ENCODE measurements at places on chromosomes 5 and 9.

DNA sequence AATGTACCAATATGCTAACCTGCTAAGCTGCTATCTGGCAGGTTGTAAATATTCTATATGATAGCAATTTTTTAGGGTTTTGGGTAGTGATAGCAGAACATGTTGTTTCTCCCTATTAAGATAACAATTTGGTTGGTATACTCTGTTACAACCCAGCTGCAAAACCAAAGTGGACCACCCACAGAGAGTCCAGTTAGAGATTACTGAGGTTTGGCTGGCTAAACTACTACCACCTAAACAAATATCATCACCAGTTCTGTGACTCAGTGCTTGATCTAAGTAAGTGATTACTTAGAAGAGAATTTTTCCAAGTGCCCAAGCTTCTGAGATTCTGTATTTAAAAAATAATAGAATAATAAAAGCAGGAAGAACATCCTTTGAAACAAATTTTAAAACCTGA is 72.3 kb downstream of the XRCC4 start:
- DNase-seq, result no peak

DNA sequence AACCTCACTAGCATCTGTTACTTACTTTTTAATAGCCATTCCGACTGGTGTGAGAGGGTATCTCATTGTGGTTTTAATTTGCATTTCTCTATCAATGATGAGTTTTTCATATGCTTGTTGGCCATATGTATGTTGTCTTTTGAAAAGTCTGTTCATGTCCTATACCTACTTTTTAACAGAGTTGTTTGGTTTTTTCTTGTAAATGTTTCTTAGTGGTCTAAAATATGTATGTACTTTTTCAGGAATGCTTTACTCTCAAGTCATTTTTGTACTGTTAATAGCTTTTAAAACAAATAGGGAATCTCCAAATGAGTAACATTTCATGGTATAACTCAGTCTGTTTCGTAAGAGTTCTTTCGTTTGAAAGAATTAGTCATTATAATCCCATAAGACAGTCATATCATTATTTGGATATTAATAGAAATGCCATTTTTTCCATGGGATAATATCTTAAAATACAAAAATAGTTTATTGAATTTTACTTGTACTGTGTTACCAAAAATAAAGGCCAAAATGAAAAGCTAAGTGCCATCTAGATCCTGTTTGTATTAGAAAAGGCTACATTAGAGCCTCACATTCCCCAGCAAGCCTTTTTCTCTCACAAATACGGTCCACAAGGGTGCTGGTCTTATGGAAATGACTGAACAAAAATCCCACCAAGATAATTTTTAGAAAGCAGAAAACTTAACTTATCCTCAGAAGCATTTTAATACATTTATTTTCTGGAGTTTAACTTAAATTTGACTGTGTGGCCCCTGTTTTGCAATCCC is 247.7 kb downstream of the PJA2 start:
- DNase-seq, result no peak

- DNase-seq, result no peak
Measured at GRCh38 chr5:151750121-151750520, 8.3 kb downstream of the ATOX1 start.

- DNase-seq, result no peak
Measured at GRCh38 chr9:86349271-86349670, 4.9 kb downstream of the TUT7 start.

DNA sequence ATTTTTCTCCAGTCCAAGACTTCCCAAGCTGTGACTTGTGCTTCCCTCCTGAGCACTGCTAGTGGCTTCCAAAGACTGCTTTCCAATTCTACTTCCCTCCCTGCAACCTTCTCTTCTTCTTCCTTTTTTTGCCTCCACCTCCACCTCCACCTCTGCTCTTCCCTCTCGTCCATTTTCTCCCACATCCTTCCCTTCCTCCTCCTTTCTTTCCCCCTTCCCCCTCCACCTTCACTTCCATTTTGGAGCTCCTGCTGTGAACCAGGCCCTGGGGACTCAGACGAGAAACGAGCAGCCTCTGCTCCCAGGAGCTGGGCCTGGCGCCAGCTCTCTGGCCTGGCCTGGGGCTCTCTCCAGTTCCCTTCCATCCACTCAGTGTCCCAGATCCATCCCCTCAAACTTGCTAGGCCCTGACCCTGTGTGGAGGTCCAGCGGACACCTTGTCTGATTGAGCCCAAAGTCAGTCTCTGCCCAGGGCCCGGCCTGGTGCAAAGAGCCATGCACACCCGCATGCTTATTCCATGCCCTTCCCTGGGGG is 5.6 kb downstream of the GADD45G start:
- no peak for DNase-seq

DNA sequence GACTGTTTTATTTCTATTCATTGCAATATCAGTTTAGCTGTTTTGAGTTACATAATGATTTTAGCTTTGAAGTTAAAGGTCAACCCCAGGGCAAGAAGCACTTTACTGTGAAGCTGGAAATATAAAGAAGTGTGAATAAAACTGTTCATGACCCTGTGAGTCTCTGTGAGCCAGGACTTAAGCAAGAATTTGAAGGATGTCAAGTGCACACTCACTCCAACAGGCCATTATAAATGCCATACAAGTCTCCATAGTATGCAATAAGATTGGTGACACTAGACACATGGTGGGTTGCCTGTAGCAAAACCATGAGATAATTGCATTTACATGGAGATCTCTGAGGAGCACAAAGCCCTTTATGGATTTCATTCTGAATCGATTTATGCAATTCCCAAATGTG is 318.7 kb upstream of the ITGA1 start:
- no peak for DNase-seq

GRCh38 chr9:129352146-129352865 is 174.2 kb upstream of the IER5L start:
- DNase-seq, result no peak

GRCh38 chr5:61332358-61332749 is 296 bp downstream of the ZSWIM6 start:
- DNase-seq, result no peak

DNA sequence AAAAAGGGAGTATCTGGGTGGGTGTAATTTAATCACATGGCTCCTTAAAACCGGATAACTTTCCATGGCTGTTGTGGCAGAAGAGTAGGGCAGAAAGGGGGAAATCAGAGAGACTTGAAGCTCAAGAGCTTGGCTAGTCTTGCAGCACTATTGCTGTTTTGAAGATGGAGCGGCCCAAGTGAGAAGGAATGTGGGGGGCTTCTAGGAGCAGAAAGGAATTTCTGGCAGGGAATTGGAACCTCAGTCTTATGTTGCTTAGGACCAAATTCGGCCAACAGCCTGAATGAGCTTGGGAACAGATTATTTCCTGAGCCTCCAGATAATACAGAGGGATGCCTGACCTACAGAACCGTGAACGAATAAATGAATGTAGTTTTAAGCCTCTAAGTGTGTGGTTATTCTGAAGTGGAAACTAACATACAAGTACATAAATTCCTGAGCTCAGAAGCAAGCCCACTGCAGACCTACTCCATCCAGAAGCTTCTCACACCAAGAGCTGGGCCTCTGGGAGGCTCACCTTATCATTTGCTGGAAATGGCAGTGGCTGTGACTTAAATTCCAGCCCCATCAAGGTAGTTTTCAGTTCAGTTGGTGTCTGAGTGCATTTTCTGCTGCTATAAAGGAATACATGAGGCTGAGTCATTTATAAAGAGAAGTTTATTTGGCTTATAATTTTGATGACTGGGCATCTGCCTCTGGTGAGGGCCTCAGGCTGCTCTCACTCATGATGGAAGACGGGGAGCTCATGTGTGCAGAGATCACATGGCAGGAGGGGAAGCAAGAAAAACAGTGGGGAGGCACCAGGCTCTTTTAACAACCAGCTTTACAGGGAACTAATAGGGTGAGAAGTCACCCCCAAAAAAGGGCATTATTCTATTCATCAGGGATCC is 15.3 kb upstream of the TMEM174 start:
- DNase-seq, result no peak

DNA sequence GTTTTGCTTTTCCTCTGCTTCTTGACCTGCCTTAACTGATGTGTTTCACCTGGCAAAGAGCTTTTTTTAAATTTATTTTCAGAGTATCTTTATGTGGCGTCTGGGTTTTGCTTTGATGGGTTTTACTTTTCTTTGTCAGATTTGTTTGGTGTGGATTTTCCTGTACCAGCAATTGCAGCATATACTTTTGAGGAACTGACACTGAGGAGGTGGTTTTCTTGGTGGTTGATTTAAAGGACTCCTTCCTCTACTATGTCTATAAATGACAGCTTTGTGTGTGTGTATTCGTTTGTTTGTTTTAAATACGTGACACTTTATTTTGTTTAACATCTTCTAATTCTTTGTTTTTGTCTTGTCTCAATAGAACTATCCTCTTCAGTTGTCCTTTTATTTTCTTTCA is 1071.9 kb upstream of the ARRDC3 start:
- DNase-seq, result no peak

GRCh38 chr9:21266733-21267484 is 27.1 kb upstream of the IFNA14 start:
- no peak for DNase-seq

GRCh38 chr9:13165956-13166355 is 113.5 kb downstream of the MPDZ start:
- no peak for DNase-seq

- DNase-seq, result no peak
Measured at GRCh38 chr9:19720377-19720776, 68.5 kb downstream of the SLC24A2 start.

GRCh38 chr5:147711019-147711418 is 71.5 kb downstream of the JAKMIP2 start:
- no peak for DNase-seq

GRCh38 chr5:1461396-1461795 is 16.2 kb upstream of the SLC6A3 start:
- no peak for DNase-seq

DNA sequence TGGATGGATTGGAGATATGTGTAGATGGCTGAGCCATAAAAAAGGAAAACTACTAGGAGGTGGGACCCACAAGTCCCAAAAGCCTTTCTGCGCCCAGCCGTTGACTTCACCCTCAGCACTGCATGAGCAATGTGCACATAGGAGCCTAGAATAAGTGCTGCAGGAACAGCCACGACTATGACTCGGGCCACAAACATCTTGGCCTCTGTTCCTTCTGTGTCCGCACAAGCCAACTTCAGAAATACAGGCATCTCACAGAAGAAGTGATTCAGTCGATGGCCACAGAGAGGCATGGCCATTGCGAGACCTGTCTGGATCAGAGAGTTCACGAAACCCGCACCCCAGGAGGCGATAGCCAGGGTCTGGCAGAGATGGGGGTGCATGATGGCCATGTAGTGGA is 587 bp downstream of the OR2Y1 start:
- no peak for DNase-seq

GRCh38 chr9:68476847-68477246 is 63.8 kb downstream of the TMEM252 start:
- DNase-seq, result no peak

- DNase-seq, result no peak
Measured at GRCh38 chr9:5509573-5509972, 758 bp upstream of the PDCD1LG2 start.

DNA sequence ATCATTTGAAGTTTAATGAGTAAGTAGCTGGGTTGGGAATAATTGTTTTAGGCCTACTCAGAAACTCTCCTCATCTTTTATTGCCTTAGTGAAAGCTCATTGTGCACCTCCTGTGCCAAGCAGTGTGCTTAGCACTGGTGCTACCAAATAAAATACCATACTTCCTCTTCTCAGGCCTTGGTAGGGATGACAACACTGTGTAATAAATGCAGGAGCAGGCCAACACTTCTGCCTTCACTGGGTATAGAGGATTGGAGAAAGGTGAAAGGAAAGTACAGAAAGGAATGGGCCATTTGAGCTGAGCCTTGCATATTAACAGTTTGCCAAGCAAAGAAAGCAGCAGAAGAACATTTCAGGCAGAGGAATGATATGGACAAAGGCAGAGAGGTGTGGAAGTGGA is 285.7 kb downstream of the NR3C1 start:
- no peak for DNase-seq

DNA sequence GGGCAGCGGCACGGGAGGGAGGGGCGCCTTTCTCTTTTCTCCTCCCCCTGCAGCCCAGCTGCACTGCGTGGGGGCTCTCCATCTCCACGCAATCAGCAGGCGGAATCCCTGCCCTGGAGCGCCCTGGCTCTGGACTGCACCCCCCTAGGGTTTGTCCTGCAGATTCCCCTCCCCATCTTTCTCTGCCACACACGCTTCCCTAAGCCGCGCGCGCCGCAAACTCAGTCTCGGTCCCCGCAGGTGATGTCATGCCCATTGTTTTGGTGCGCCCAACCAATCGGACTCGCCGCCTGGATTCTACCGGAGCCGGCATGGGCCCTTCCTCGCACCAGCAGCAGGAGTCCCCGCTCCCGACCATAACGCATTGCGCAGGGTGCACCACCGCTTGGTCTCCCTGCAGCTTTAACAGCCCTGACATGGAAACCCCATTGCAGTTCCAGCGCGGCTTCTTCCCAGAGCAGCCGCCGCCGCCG is at the start of gene KCNN2:
Gene KCNN2 (plus strand): TSS at position 347 of the 473 bp plus-strand sequence. CDS start 70 bp downstream, at position 417.
- no peak for DNase-seq

GRCh38 chr5:110195288-110195687 is 505.6 kb downstream of the MAN2A1 start:
- DNase-seq, result no peak

DNA sequence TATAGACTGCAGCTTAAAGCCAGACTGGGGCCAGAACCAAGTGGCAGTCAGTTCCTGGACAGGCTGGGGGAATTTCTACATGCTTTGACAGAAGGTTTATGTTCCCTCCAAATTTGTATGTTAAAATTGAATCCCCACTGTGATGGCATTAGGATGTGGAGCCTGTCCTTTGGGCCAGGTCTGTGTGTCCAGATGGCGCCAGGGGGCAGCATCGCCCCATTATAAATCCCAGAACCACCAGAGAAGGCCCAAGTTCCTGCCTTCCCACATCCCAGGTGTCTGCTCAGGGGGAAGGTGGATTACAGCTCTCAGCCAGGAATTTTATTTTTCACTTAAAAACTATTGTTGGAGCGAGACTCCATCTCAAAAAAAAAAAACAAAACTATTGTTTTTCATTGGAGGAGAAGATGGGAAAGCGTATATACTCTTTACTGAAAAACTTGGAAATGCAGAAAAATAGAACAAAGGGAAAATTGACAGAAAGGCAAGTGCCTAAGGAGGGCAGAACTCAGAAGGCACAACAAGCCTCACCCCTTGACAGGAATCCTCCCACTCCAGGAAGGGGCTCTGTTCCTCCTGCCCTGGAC is 5.0 kb downstream of the IL3 start:
- peak; percentile 40 for DNase-seq

DNA sequence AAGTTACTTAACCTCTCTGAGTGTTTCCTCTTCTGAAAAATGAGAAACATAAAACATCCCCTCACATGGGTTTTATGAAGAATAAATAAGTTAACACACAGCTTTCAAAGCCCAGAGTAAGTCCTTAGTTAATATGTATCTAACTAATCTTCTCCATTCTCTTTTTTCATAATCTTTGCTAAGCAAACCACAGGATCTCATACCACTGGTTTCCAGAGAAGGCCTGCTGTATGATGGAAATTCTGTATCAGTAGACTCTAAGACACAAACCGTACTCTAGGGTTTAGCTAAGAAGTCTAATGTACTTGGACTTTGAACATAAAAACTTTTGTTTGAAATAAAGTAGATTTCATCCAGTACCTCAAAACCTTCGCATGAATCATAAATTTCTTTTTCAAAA is 307.9 kb downstream of the SPOCK1 start:
- DNase-seq, result no peak
